ENCODE measurements at places on chromosomes 3 and 15.

DNA sequence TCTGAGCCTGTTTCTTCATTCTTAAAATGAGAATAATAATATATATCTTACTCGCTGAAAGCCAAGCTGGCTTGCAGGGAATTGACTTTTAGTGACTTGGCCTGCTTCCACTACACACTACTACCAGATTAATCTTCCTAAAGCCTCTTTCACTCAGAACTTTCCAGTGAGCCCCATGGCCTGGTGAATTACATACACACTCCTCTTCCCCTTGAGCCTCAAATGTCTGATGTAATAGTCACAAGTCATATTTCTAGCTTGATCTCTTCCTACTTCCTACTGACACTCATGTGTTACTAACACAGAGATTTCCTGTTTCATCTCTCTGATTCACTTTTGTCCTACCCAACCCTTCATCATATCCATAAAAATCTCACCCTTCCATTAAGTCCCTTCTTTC, 82.7 kb upstream of the SOX2 start:
- DNase-seq: no peak

DNA sequence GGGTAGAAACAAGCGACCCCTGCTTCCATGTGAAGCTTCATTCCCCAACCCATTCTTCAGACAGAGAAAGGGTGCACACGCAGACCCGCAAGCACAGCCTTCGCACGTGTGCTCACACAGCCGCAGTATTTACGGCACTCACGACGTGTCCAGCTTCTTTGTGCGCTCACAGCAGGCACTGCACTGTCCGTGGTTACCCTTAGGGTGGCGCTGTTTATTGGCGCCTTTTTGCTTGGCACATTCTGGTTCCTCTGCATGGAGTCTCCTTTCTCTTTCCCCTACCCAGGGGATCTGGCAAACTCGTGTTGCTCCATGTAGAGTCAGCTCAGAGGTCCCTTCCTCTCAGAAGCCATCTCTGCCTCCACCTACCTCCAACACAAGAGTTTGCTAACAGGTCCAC, 115.1 kb downstream of the SLCO3A1 start:
- no peak for DNase-seq

- no peak for DNase-seq
Measured at GRCh38 chr3:155086051-155086450, 5.9 kb downstream of the MME start.

DNA sequence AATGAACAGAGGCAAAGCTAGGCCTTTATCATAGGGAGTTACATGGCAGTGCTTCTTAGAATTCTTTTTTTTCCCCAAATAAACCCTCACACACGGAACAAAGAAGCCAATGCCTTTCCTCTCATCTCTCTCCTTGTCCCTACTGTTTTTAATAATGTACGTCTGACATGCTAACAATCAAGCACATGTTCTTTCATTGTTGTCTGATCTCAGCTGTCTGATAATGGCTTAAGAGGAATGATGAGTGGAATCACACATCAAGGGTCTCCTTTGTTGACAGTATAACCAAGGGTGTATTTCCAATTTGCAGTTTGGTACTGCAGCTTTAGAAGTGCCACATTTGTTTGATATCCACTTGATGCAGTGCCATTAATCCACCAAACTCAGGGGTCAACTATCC, 34.8 kb upstream of the EPHA3 start:
- no peak for DNase-seq

- DNase-seq: no peak
Measured at GRCh38 chr15:98410328-98410727, 238.0 kb upstream of the IGF1R start.

DNA sequence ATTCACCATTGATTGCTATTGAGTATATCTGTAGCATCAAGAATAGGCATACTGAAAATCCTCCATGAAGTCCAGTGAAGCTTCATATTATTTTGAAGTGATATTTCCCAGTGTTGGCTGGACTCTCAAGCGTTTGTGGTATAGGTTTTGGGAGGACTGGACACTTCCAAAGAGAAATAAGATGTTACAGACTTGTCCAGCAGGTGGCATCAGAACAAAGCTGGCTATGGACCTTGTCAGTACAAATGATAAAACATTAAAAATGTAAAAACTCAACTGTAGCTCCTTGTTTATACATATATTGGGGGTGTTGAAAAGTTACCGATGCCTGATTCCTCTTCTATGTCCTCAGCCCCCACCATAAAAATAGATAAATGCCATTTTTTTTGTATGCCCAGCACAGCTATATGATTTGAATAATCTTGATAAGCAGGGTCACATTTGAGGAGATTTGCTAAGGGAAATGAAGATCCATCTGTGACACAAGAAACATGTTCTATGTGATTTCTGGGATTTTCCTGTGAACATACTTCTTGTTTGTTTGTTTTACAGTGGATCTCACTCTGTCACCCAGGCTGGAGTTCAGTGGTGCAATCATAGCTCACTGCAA, 54.5 kb upstream of the GOLGA6B start:
- DNase-seq: no peak

- no peak for DNase-seq
Measured at GRCh38 chr15:81216422-81216821, 19.7 kb downstream of the IL16 start.

- no peak for DNase-seq
Measured at GRCh38 chr3:156792536-156792935, 33.6 kb upstream of the LEKR1 start.

DNA sequence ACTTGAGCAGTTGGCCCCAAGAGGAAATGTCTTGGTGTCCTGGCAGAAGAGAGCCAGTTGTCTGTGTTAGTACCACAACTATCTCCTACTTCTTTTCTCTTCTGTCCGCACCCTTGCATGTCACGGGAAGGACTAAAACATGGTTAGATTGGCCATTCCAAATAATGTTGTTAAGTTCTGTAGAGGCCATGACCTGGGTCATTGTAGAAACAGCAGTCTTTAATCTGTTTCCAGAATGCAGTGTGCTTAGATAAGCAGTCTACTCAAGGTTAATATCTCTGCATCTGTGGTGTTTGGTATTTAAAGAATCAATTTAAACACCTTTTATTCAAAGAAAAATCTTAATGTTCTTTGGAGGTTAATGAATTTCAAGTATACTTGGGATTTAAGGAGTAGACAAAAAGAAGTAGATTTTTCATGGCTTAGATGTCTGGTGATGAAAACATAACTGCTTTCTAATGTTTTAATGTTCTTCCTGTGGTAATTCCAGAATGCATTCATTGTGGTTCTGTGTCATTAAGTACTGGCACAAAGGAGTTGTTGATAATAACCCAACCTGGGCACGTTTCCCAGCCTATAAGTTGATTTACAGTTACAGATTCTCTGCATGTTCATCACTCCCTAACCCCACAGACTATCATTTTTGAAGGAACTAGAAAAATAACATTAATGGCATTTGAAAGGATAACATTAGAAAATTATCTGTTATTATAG, 58.9 kb downstream of the TMEM108 start:
- DNase-seq: no peak

- DNase-seq: no peak
Measured at GRCh38 chr15:74229686-74230085, 6.4 kb upstream of the CCDC33 start.

DNA sequence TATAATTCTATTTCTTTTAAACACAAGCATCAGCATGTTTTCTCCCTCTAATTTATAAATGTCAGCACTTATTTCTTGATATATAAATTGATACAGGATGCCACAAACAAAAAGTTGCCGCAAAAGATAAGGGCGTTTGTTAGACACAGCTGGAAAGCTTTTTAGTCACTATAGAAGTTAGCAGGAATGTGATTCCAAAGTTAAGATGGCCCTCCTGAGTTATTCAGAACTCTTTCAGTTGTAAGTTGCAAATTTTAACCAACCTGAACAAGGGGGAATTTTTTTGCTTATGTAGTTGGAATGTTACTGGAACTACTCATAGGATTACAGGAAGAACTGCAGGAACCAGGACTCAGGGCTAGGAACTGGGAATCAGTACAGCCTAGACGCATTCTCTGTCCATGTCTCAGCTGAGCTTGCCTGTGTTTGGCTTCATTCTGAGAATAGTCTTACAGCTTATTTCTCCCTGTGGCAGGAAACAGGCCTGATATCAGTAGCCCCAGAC, 166.3 kb downstream of the VGLL4 start:
- DNase-seq: no peak

- DNase-seq: no peak
Measured at GRCh38 chr3:108208831-108209230, 13.4 kb downstream of the IFT57 start.

- DNase-seq: no peak
Measured at GRCh38 chr3:115830764-115831395, 207.6 kb downstream of the GAP43 start.

All from stimulated activated CD4-positive, alpha-beta T cell treated with anti-CD3 and anti-CD28 coated beads, Interleukin-15, amount 100 ng/mL, for 1 hour (primary cell).